Large intestine (tissue), 12 donors: ENCODE measurements at places on chromosomes 4 and X. TPM values are rescaled to one million over a fixed set of nuclear protein-coding genes. Genes with fewer than 3 reads are reported as not detected.

FATE1 gene
- 0.09 TPM for polyA plus RNA-seq

STBD1 gene
- polyA plus RNA-seq: 15.0 TPM

GRCh38 chr4:151246742-151247141 is 30.2 kb upstream of the PRSS48 start:
- DNase-seq: no peak

SLC30A9 gene
- 60.8 TPM for polyA plus RNA-seq

GRCh38 chr4:147824884-147825283 is 93.0 kb downstream of the ARHGAP10 start:
- no peak for DNase-seq

CSN3 gene
- not detected for polyA plus RNA-seq

SPP1 gene
- 65.6 TPM for polyA plus RNA-seq

DNA sequence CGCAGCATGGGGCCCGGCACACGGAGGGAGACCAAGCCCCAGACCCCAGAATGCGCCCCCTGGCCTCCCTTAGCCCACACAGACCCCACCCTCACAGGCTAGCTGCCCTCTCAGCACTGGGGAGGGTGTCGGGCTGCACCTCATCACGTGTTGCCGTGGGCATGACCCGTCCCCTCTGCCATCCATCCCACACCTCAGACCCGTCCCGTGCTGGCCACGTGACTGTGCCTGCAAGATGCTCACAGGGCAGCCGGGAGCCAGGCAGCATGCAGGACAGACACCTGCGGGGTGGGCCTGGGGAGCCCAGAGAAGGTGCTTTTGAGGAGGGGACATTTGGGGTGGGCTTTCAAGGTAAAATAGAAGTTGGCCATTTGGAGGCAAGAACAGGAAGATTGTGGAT is 4.8 kb downstream of the MSANTD1 start:
- DNase-seq: no peak

DNA sequence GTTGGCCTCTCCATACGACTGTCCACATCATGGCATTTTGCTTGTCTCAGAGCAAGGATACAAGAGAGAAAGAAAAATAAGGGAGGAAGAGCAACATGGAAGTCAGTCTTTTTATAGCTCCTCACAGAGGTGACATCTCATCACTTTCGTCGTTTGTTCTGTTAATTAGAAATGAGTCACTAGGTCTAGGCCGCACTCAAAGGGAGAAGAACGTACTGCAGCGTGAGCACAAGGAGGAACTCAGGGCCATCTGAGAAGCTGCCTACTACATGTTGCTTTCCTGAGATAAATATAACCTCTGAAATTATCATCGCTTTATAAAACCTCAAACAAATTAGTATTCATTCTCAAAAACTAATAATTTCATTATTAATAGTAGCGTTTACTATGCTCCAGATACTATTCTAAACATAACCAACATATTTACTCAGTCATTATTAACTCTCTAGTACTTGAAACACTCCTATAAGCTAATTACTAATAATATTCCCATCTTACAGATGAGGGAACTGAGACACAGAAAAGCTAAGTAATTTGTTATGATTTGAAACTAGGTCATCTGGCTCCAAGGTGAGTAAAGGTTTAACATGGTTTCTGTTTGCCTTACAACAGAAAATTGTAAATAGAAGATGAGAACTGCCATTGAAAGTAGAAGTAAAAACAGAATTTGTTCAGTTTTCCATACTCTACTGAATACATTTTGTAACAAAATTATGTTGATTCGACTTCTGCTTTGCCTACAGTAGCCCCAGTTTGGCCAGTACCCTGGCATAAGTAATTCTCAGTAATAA is 213.2 kb upstream of the UGT8 start:
- DNase-seq: no peak

GRCh38 chr4:109912706-109913595 is at the start of gene EGF:
EGF (plus strand) TSS chr4:109912883; CDS start chr4:109913336, 453 bp downstream.
- DNase-seq: peak; percentile 56

DNA sequence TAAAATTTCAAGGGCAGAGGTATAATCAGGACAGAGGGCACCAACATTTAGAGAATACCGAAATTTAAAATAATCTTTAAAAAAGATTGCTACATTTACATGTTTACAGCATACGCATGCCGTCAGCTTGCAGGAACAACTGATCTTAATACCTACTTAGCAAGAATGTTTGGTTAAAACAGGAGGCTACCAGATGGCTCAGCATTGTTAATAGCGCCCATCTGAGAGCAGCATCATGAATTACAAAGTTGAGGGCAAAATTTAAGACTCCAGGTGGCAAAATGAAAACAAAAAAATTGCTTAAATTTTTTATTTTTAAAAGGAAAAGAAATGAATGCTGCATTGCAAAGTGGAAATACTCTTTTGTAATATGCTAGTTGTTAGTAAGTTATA is 241.3 kb downstream of the C4orf33 start:
- no peak for DNase-seq

UBE2D3 gene
- 281 TPM for polyA plus RNA-seq

DNA sequence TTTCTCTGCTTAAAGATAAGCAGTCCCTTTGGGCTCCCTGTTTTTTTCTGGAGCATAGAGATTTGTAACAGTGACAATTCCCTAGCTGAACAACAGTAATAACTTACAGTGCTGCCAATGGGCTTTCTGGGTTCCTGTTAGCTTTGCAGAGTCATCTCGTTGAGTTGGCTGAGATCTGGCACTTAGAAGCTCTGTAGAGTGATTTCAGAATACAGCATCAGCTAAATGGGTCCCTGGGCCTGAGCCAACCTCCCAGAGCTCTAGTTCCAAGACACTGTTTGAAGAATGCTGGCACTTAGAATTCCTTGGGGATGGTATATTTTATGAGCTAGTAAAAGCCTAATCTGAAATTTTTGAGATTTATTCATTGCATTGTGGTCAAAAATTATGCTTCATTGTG is 43.5 kb upstream of the SERTM2 start:
- no peak for DNase-seq

DNA sequence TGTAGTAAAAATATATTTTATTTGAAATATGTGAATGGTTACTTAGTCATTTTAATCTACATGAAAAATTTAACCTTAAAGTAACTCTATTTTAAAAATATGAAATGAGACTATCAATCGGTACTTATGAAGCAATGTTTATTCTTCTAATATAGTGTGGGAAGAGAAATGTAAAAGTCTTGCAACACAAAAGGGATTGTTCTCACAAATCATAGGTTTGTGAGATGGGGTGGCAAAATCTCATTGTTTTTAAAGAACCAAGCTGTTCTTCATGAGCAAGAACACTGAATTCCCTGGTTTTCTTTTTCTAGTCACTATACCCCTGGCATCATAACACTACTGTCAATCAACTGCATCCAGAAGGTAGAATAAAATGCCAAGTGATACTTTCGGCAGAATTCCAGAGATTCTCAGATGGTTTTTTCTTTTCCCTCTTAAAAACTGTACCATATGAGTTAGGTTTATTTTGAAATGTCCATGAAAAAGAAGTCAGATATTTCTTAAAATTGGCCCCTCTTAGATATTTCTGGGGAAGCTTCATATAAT is 52.2 kb downstream of the SNCA start:
- DNase-seq: no peak

TEX13C gene
- not detected for polyA plus RNA-seq

DNA sequence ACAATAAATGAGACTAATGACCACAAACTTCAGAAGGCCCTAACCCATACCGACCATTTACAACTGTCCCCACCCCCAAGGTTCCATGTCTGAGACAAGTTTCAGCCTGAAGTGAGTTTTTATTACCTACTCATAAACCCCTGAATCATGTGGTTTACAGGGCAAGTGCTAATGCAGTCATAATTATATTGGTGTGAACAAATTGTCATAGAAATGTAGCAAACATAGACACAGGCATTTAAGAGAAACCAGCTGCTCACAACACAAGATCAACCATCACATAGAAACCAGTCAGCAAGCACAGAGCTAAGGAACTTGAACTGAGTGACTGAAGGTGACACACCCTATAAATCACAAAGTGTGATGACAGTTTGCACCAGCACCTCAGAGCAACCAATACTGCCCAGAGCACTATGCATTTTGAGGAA is 173.8 kb upstream of the MID1 start:
- peak; percentile 84 for DNase-seq

SLC7A11 gene
- 0.96 TPM for polyA plus RNA-seq

BLOC1S4 gene
- 14.8 TPM for polyA plus RNA-seq

RNF128 gene
- polyA plus RNA-seq: 105 TPM

GRCh38 chr4:166518776-166519175 is 645.7 kb downstream of the TLL1 start:
- no peak for DNase-seq

ARHGAP6 gene
- polyA plus RNA-seq: 5.1 TPM

UVSSA gene
- 23.5 TPM for polyA plus RNA-seq

UNC5C gene
- 4.1 TPM for polyA plus RNA-seq

GRCh38 chr4:108170631-108171338 is 2.1 kb upstream of the LEF1 start:
- DNase-seq: no peak

DTHD1 gene
- 0.16 TPM for polyA plus RNA-seq

- DNase-seq: no peak
These were observed 98.7 kb upstream of the DDIT4L start for GRCh38 chr4:100288811-100289529.

GRCh38 chrX:112631892-112632291 is 47.8 kb downstream of the LHFPL1 start:
- DNase-seq: no peak

GRCh38 chr4:121594796-121595526 is 101.8 kb downstream of the ANXA5 start:
- DNase-seq: no peak

SH3BP2 gene
- polyA plus RNA-seq: 45.9 TPM

- no peak for DNase-seq
These were observed 26.4 kb upstream of the ARSJ start for GRCh38 chr4:114005569-114006442.

DNA sequence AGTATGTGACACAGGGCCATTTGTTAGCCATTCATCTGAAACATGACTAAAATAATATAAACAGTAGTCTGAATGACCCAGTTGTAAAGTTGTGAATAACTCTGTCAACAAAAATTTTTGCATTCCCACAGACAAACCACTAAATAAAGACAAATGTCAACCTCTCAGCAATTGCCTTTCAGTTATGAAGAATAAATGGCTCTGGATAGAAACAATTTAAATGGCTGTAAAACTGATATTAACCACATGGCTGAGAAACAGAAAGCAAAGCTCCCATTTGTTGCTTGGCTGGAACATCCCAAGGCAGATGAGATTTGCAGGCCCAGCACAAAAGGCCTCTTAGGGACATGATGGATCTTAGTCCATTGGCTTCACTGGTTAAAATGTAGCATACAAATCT is 296.3 kb downstream of the GALNTL6 start:
- no peak for DNase-seq

DNA sequence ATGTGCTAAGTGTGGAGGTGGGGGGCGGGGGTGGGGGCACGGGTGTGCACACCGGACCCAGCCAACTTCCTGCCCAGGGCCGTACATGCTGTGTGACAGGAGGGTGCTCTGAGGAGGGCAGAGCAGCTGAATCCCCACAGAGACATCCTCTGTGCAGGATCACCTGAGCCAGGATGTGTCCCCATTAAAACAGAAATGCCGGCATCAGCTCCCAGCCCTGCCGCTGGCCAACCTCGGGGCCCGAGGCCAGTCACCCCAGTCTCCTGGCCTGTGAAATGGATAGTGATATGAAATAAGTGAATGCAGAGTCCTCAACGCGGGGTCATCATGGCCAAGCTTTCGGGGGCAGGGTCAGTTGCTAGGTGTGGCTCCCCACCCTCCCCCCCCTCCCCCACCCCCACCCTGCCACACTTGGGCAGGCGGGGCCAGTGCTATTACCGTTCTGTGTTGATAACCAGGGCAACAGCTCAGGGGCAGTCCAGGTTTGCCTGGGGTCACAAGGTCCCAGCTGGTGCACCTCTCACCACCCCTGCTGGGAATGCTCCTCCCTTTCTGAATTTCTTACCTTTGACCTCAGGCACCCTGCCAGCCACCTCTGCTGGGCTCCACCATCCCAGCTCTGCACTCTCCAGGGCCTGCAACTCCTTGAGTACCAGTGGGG is 227.2 kb upstream of the PSAPL1 start:
- DNase-seq: no peak

SERPINA7 gene
- 0.48 TPM for polyA plus RNA-seq

DNA sequence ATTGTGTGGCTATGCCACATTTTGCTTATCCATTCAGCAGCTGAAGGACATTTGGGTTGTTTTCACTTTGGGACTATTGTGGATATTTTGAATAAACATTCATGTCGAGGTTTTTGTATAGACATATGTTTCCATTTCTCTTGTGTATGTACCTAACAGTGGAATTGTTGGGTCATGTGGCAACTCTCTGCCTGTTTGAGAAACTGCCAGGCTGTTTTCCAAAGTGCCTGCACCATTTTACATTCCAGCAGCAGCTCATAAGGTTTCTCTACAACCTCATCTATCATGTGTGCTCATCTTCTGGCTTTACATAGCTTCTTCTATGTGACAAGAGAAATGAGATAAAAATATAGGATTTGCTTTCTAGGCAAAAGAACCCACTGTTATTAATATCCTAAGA is 29.5 kb upstream of the TSPAN5 start:
- DNase-seq: no peak

GRCh38 chr4:116953947-116954346 is 131.4 kb downstream of the TRAM1L1 start:
- no peak for DNase-seq

- no peak for DNase-seq
These were observed 104.3 kb downstream of the USP46 start for GRCh38 chr4:52554612-52555355.

CXCL11 gene
- polyA plus RNA-seq: 0.30 TPM

GRCh38 chr4:124105212-124105611 is 607.3 kb downstream of the ANKRD50 start:
- no peak for DNase-seq

MMRN1 gene
- polyA plus RNA-seq: 22.4 TPM

HTN3 gene
- polyA plus RNA-seq: not detected

GRCh38 chrX:124085063-124085462 is 123.6 kb downstream of the STAG2 start:
- no peak for DNase-seq

NKX1-1 gene
- polyA plus RNA-seq: not detected

DNA sequence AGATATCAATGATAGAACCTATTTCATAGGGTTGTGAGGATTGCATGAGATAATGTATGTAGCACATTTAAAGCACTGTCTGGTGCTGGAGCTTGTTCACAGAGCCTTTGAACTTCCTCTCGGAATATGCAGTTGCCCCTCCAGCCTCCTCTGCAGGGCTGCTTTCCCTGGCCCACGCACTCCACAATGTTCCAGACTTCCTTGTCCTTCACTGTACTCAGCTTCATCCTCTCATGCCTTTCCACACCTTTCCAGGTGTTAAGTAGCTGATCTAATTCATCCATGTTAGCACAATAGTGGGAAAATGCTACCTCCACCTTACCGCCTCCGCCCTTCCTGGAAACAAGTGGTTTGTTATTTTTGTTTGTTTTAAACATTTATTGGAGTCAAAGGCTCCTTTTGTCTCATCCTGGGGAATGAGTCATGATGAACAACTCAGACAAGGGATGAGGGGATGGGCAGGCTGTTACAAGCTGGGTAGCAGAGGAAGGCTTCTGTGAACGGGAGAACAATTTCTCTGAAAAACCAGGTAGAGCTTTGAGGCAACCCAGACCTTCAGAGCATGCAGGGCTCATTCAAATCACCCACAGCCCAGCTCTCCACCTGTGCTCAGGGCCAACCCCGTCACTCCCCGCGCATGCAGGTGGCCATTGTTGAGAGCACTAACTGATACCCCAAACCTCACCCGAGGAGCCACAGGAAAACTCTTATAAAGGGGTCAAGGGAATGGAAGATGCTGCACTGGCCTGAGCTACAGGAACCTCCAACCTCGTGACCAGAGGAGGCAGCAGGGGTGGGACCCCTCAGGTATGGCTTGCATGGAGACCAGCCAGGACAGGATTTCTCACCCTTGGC is 84.9 kb upstream of the TBL1X start:
- DNase-seq: peak; percentile 50
